Upper lobe of right lung (tissue), 1 donor: ENCODE measurements at places on chromosomes 7 and 10. TPM values are rescaled to one million over a fixed set of nuclear protein-coding genes. Genes with fewer than 3 reads are reported as not detected.
A peak's percentile ranks its signal among the peaks of the same experiment; 100 is the strongest.

The HOXA10 gene
- total RNA-seq = 0.38 TPM

The CFAP70 gene
- total RNA-seq = 2.7 TPM

The ARMH3 gene
- 37.2 TPM for total RNA-seq

GRCh38 chr7:38700116-38700515 is 68.9 kb upstream of the AMPH start:
- no peaks in the 10 kb centered on the region for H3K4me1 ChIP-seq
- no peak for DNase-seq
- no peak overlapping the region for H3K4me3 ChIP-seq
- no peaks in the 10 kb centered on the region for H3K36me3 ChIP-seq
- no peaks in the 10 kb centered on the region for H3K27me3 ChIP-seq

GRCh38 chr7:131026297-131027000 is 292.4 kb upstream of the KLF14 start:
- no peaks in the 10 kb centered on the region for H3K36me3 ChIP-seq
- H3K4me3 ChIP-seq = no peak overlapping the region
- H3K27ac ChIP-seq = peak overlapping the region; percentile 47
- peaks cover 57% of the 10 kb centered on the region for H3K4me1 ChIP-seq
- H3K27me3 ChIP-seq = no peaks in the 10 kb centered on the region

DNA sequence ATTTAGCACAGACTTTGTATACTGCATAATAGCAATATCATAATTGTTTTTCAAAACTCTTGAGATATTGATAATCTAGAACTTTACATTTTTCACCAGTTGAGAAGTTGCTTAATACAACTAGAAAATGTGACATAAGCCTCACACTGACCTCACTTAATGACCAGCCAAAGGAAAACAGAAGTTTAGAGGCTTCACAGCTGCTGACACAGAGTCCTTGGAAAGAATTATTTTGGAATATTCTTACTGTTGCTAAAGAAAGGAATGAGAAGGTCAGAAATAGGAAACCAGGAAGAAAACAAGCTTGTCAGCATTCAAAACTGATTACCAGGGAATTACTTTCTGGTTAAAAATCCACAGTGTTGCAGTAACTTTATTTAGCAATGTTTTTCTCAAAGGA is 35.5 kb upstream of the WASL start:
- H3K27me3 ChIP-seq = no peaks in the 10 kb centered on the region
- no peak overlapping the region for H3K4me3 ChIP-seq
- DNase-seq = no peak
- H3K36me3 ChIP-seq = no peaks in the 10 kb centered on the region
- H3K27ac ChIP-seq = no peak overlapping the region

The NACAD gene
- total RNA-seq = 2.3 TPM

The NEUROD6 gene
- total RNA-seq = not detected

The OR2A7 gene
- total RNA-seq = 13.9 TPM

DNA sequence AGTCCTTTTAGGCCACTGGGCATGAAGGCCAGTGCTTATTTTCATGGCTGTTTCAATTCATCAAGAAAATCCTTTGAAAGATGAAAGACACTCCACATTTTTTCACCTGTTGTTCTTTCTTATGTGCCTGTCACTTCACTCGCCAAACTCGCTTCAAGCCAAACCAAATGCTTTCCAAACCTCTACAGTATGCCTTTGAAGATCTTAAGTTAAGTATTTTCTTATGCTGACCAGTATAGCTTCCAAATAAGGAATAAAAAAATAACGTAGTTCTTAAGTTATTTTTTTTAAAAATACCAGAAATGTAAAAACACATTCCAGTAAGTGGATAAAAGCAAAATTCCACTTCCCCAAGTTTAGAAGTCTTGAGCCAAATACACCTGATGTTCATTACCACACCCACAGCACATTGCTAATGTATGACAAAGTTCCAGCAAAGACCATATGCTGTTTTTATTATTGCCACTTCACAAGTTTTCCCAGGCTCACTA is 186.1 kb downstream of the MTERF1 start:
- no peaks in the 10 kb centered on the region for H3K36me3 ChIP-seq
- DNase-seq = no peak
- H3K4me3 ChIP-seq = no peak overlapping the region
- H3K27me3 ChIP-seq = no peaks in the 10 kb centered on the region
- H3K4me1 ChIP-seq = no peaks in the 10 kb centered on the region

DNA sequence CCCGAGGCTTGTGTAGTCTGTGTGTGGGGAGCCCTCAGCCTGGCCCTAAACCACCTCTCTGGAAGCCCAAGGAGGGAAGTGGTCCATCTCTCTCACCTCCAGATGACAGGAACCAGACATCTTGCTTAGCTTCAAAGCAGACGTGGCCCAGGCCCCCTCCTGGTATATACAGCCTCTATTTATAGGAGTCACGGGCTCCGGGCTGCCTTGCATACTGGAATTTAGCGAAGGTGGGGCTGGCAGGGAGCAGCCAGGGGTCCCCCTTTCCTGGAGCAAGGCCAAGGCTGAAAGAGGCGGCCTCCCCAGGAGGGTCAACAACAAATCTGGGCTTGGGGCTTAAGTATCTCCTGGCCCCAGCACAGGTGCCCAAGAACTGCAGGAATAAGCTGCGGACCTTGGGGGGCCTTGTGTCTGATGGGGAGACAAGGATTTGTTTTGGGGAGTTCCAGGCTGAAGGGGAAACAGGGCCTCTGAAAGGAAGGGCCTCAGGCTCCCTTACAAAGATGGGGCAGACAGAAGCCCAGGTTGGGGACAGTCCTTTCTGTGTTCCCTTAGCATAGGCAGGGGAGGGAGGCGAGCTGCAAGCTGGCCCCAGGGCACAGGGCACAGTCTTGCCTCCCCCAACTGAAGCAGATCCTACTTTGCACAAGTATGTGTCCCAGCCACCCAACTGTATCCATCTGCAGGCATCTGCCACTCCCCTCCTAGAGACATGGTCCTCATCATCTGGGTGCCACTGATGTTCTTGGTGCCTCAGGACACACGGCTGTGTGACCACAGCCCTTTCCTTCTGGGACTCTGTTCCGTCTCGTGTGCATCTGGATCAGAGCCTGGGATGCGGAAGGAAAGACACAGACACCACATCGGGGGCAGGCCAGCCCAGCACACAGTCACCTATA is 11.9 kb downstream of the ZCCHC24 start:
- H3K27me3 ChIP-seq = no peaks in the 10 kb centered on the region
- H3K36me3 ChIP-seq = peaks cover 13% of the 10 kb centered on the region
- H3K4me1 ChIP-seq = peaks cover 32% of the 10 kb centered on the region
- H3K4me3 ChIP-seq = no peak overlapping the region
